ENCODE measurements at places on chromosomes 11 and 22.

- DNase-seq: no peak
Measured at GRCh38 chr11:31240340-31240904, 129.1 kb downstream of the DCDC1 start.

DNA sequence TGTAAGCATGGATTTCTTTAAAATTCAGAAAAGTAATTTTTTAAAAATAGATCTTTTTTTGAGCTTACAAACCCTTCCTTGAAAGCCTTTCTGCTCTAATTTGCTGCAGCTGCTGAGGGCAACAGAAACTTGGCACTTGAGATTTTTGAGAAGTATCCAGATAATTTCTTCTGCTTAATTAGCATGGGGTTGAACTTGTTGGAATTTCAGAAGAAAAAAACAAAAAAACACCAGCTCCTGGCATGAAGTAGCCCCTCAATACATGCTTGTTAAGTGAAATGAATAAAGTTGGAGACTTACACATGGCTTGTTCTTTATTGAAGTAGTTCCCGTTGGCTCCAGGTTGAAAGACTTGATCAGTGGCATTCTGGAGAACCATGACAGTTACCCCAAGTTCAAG, 331.4 kb upstream of the RAG2 start:
- no peak for DNase-seq

- no peak for DNase-seq
Measured at GRCh38 chr11:93017821-93018690, 48.6 kb downstream of the MTNR1B start.

GRCh38 chr22:43854786-43855271, 7.5 kb downstream of the SULT4A1 start:
- DNase-seq: no peak

DNA sequence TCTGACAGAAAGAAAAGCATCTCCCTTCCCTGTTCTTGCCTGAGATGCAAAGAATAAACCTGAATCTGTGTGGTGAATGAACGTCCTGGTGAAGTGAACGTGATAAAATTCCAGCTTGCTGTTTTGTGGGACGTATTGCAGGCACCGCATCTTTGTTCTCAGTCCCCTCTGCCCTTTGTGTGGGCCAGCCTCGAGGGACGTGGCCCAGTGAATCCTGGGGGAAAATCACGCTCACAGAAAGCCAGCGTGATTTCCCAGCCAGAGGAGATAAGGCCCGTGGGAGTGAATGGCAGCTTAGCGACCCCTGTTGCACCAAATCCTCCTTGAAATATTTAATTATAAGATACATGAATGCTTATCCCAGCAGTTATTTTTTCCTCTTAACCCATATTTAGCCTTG, 129.1 kb downstream of the COMMD9 start:
- DNase-seq: no peak

GRCh38 chr11:2149864-2150847, 10.9 kb downstream of the INS start:
- no peak for DNase-seq

DNA sequence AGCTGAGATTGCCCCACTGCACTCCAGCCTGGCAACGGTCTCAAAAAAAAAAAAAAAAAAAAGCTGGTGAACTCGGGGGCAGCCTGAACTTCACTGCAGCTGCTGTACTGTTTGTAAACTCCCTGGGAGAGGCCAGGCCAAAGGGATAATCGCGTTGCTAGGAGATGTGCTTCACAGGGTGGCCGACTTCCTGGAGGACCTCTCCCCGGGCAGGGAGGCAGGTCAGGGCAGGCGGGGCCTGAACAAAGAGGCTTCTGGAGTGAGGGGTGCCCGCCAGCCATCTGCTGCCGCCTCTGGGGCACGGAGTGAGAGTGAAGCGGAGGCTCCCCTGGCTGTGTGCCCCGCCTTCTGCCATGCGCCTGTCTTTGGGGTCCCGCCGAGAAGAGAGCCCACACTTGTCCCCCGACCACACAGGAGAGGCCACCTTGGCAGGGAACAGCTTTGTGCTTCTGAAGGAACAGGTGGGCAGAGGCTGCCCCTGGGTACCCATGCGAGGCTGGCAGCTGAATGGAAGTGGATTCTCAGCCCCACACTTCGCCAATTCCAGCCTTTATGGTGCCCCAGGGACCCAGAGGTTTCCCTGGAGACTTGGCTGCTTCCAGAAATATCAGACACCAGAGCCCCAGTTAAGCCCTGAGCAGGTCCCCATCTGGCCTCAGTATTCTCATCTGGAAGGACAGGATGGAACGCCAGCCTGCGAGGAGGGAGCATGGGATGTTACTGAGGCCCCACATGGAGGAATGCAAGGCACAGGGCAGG, 29.6 kb downstream of the TMEM184B start:
- no peak for DNase-seq

GRCh38 chr22:47657224-47657623, 894.8 kb downstream of the TBC1D22A start:
- no peak for DNase-seq

DNA sequence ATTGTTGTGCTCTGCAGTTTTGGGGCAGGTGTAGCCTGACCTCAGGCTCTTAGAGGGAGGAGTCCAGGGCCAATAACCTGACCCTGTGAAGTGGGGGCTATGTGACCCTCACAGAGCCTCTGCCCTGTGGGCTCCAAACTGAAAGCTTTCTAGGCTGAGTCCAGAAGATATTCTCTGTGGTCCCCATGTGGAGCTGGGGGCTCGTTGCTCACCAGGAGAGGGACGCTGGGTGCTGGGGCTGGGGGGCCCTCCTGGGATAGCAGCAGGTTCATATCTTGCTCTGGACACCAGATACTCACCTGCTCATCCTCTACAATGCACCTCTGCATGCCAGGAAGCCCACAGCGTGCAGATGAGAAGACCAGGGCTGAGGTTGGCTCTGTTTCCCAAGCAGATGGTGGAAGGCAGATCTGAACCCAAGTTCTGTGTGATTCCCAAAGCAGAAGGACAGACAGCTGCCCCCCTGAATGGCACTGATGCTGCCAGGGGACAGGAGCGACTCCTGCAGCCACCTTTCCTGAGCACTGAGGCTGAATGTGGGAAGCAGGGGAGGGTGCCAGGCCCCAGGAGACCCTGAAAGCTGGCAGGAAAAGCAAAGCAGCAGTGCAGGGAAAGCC, 1022.0 kb downstream of the TBC1D22A start:
- DNase-seq: no peak

DNA sequence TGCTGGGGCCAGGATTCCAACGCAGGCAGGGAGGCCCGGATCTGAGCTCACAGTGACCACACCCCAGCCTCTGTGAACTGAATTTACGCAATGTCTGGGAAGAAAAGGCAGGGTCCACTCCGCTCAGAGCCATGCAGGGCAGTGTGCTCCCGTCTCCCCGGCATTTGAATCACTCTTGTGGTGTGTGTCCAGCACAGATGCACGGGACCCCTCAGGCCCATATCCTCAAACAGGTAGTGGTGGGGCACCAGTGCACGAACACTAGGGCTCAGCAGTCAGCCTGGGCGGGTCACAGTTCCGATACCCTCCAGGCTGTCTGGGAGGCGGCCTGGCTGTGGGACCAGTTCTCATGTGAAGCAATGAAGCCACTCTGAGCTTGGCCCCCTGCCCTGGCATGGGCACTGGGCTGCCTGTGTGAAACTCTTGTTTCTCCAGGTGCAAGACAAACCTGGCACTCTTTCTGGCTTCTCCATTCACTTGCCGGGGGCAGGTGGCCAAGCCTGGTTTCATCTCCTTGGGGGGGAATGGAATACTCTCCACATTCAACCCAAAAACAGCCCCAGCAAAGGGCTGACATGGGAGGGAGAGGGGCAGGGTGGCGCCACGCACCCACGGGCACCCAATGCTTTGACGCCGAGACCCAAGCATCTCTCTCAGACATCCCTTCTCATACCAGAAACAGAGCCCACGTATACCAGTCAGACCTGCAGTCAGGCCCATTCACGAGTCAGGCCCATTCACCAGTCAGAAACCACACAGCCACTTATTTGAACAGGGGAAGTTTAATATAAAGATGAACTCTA, 14.3 kb downstream of the DHCR7 start:
- no peak for DNase-seq

GRCh38 chr11:67282876-67283371, 6.2 kb upstream of the ANKRD13D start:
- DNase-seq: no peak

GRCh38 chr11:116375221-116375620, 397.6 kb downstream of the BUD13 start:
- DNase-seq: no peak

GRCh38 chr11:45885921-45886721, 670 bp downstream of the MAPK8IP1 start:
- no peak for DNase-seq

DNA sequence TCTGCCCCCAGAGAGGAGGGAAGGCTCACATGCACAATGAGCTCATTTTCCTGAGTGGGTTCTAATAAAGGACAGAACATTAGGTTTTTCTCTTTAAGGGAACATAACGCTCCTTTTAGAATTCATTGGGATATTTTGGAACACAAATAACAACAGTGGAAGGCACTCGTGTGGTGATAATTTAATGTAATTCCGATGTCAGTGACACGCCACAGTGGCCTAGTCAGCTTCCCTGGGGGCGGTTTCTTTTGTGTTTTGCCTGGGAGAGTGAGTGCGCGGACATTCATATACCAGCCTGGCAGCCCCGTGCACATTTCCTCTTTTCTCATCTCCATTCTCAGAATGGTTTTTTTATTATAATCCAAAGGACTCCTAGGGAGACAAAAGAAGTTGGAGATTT, 41.1 kb downstream of the SEZ6L start:
- no peak for DNase-seq

DNA sequence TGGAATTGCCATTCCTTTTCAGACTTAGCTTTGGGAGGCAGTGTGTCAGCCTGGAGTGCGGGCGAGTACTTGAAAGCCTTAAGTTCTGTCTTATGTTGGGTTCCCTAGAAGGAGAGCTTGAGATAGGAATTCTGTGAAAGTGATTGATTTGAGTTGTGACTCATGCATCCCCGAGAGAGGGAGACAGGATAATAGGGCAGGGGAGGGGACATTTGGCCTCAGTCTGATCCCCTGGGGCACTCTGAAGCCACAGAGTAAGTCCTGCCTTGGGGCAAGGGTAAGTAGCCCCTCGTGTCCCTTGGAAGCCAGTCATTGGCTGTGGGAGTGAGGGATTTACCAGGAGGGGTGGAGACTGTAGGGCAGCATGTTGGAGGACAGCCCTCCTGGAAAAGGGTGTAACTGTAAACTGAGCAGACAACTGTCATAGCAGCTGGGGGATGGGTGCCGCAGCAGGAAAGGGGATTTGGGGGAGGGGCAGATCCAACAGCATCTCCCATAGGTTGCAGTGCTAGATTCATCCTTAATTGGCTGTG, 44.0 kb downstream of the KIAA1671 start:
- no peak for DNase-seq

DNA sequence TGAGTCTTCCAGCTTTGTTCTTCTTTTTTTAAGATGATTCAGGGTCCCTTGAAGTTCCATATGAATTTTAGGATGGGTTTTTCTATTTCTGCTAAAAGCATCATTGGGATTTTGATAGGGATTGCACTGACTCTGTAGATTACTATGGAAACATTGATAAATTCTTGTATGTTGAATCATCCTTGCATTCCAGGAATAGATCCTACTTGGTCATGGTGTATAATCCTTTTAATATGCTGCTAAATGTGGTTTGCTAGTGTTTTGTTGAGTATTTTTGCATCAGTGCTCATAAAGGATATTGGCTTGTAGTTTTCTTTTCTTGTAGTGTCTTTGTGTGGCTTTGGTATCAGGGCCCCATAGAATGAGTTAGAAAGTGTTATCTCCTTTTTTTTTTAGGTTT, 34.9 kb upstream of the PHOX2A start:
- DNase-seq: no peak

DNA sequence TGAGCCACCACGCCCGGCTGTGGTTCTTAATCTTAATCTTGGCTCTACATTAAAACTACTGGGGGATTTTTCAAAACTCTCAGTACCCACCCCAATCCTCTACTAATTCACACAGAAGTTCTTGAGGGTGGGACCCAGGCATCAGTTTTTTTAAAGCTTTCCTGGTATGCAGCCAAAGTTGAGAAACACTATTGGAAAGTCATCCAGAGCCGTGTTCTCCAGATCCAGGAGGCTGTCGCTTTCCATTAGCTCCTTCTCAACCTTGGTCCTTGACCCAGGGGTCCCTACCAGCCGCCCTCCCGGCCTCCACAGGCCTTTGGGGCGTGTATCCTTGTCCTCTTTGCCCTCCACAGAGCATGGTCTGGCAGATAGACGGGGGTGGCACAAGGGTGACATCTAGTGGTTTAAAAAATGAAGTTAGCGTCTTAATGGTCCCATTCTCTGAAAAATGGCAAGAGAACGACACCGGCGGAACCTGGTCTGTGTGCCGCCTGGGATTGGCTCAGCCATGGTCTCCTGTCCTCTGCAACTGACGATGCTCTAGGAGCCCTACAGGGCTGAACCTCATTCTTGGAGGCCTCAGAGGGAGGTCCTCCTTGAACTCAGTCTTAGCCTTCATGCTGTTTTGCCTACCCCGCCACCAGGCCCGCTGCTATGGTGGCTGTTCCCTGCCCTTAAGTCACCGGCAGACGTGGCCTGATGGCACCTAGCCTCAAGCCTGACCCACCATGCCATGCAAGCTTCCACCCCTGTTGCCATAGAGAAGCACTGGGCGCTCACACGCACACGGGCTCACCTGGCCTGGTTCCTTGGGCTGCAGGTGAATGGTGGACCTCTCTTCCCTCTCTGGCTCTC, 152.0 kb upstream of the SYN3 start:
- DNase-seq: peak; percentile 1

- DNase-seq: no peak
Measured at GRCh38 chr11:29271616-29272015, 745.2 kb downstream of the KCNA4 start.

DNA sequence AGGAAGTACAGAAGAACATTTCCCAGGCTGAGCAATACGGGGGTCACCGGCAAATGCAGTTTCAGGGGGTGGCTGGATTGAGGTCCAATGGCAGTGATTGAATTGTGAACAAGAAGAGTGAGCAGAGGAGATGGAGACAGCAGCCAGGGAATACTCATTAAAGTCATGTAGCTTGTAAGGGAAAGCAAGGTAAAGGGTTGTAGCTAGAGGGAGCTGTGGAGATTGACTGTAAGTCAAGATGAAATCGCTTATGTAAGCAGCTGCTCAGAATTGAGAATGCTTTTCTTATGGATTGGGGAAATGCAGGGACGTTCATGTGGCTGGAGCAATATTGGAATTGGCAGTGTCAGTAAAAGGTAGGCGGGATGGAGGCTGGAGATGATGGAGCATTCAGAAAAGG, 111.4 kb upstream of the TBCEL start:
- DNase-seq: no peak

DNA sequence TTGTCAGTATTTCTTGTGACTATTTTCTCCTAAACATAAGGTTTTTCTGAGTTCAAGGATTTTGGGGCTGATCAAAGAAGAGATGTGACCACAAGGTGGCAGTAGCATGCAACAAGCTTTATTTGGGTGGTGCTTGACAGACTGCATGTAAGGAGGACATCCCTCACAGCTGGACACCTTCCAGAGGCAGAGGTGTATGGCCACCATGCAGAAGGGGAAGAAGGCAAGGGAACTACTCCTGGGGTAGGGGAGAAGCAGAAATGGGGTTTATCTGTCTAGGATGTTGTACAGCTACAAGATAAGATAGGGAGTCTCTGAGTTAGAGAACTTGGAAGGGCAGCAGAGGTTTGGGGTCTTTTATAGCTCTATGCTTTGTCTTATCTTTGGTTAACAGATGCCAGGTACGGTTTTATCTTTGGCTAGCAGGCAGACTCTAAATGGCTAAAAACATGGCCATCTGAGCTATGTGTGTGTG, 5.1 kb upstream of the BIRC2 start:
- peak; percentile 85 for DNase-seq
